Neural crest cell (in vitro differentiated cells): ENCODE measurements at places on chromosomes 16 and 17.

DNA sequence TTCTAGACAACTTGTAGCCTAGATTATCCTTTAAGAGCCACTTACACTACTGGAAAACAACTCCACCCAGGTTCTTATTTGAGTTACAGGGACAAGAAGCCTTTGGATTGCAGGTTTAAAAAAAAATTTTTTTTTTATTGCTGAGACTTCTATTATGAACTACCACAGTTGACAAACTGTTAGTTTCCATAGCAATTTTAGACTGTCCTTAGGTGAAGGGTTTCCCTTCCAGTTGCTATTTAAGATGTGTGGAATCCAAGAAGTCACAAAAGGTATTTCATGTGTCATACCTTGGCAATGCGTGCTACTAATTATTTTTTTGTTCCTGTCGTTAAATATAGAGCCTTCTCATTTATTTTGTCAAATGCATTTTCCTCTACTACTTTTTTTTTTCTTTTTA, 253.2 kb downstream of the PRKCA start:
- no peak for DNase-seq

GRCh38 chr17:29617481-29618271, 5.0 kb downstream of the CORO6 start:
- peak; percentile 44 for DNase-seq

- DNase-seq = no peak
These were observed 11.9 kb upstream of the ASGR1 start for GRCh38 chr17:7191069-7191468.

- no peak for DNase-seq
These were observed 26.8 kb upstream of the GOSR1 start for GRCh38 chr17:30450125-30451027.

- DNase-seq = no peak
These were observed 11.9 kb downstream of the STAC2 start for GRCh38 chr17:39213852-39214251.

- DNase-seq = no peak
These were observed 27.2 kb downstream of the ZNF594 start for GRCh38 chr17:5164436-5164835.

DNA sequence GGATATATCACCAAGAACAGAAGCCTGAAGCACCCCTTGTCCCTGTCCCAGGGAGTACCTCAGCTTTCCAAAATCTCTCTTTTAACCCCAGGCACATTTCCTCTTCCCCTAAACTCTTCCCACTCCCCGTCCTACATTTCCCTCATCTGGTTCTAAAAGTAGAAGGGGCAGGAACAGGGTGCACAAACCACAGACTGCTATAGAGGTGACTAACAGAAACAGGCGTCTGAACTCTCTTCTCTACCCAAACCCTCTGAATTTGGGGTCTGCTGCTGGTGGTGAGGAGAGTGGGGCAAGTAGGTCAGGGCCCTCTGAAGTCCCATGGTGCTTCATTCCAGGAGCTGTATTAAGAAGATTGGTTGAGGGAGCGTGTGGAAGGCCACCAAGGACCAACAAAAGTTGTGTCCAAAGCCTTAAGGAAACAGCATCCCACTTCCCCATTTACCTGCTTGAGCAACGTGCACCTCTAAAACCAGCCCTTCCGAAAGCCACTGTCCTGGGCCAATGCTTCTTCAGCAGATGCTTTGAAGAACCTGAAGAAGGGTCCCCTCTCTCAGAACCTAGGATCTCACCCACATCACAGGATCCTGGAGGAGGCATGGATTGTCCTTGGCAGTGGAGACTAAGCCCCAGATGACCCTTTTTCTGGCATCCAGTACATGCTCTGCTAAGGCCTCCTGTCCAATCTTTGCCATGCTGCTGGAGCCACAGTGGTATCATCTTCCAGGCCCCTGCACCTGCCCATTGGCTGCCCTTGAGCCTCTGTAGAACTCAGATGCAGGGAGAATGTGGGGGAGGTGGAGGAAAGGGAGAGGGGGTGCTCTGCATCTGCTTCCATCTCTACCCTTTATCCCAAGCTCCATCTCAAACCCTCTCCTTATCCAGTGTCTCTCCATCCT, 5.7 kb upstream of the NR1D1 start:
- DNase-seq = no peak

- DNase-seq = no peak
These were observed 84.7 kb downstream of the NLK start for GRCh38 chr17:28127196-28127595.

GRCh38 chr16:61817583-61818278, 218.5 kb downstream of the CDH8 start:
- no peak for DNase-seq

- DNase-seq = no peak
These were observed 4.3 kb downstream of the PGAP6 start for GRCh38 chr16:377419-377951.

GRCh38 chr16:15765880-15766279, 90.9 kb downstream of the MYH11 start:
- peak; percentile 20 for DNase-seq

DNA sequence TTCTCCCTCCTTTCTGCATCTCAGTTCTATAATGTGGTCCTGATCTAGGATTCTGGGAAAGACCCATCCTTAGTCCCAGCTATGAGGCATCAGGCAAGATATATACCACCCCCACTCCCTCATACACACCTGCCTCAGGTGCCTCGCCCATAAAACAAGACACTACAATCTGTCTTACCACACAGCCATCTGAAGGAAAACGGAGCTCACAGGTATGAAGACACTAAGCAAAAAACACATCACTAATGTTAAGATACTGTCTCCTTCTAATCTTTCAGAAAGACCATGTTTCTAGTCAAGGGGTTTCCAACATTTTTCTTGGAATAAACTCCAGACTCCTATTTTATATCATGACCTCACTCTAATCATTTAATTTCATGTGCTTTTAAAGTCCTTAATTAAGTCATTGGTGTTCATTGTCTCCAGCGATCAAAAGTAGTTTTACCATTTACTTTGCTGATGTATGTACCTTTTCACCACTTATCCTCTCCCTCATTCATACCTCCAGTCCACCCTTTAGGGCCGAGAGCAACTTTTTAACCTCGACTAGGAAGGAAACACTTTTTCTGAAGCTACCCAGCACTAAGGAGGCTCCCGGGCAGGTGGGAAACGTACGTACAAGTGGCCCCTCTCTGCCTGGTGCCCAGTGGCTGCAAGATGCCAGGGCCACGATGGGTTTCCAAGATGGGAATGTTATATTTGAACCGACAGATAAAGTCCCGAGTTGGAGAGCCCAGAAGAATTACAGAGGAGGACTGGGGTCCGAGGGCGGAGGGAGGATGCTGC, 979 bp downstream of the MAP3K14 start:
- no peak for DNase-seq

- DNase-seq = no peak
These were observed 57.6 kb downstream of the PRMT7 start for GRCh38 chr16:68368301-68368888.

- no peak for DNase-seq
These were observed 6.8 kb downstream of the CIBAR2 start for GRCh38 chr16:85105475-85105874.

DNA sequence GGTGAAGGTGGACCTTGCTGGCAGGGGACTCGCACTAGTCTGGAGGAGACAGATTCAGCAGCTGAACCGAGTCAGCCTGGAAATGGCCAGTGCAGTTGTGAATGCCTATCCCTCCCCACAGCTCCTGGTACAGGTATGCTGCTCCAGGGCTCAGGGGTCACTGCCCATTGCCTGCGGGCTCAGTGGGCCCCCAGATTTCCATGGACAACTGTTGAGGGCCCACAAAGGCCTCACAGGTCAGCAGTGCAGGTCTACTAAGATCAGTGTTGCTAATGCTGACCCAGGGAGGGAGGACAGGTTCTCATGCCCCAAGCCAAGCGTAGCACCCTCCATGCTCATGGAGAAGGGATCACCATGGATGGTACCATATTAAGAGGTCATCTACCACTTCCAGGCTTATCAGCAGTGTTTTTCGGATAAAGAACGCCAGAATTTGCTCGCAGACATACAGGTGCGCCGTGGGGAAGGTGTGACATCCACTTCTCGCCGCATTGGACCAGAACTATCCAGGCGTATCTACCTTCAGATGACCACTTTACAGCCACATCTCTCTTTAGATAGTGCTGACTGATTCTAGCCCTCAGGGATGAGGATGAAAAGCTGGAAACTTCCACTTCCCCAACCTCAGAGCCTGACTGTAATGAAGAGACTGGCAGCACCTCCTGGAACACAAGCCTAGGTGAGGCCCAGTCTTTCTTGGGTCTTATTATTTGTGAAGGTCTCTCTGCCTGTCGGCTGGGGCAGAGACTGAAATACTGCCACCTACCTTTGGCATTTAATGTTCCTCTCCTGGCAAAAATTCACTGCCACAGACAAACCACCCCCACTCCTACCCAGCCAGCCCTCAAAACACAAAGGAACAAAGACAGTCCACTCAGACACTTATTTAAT, 7.6 kb downstream of the EME1 start:
- DNase-seq = no peak

GRCh38 chr16:58031016-58031800, 5.7 kb downstream of the MMP15 start:
- DNase-seq = no peak

DNA sequence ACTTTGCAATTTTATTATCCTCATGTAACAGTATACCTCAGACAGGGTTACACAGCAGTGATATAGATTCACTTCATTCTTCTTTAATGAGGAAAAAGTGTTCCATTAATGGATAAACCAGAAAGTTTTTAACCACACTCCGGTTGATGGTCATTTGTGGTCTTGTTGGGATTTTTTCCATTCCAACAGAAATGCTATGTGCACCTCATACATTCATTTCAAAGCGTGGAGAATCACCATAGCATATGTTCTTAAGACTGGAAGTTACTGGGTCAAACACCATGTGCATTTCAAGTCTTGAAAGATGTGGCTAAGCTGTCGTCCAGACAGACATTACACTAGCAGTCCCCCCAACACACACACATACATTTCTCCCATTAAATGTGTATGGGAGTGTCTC, 245.8 kb upstream of the CDH5 start:
- DNase-seq = no peak

DNA sequence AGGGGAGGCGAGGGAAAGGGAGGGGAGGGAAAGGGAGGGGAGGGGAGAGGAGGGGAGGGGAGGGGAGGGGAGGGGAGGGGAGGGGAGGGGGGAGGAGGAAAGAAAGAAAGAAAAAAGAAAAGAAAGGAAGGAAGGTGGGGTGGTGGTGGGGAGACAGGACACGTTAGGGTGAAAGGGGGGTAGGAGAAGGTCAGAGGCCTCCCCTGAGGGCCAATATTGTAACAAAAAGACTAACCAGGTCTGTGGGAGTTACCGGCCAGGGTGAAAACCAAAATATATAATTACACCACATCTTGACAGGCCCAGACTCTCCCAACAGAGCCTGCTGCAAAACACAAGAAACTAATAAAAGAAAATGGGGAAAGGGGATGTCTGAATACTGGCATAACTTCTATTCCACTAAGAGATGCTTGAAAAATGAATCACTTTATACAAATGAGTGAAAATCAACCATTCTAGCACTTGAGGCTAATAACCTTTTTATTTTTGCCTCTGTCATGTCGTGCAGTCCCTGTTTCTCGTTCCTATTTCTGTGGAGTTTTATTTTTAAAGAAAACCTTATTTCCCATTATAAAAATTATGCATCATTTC, 10.0 kb downstream of the WDR45B start:
- DNase-seq = no peak

- DNase-seq = no peak
These were observed 836.1 kb upstream of the CDH8 start for GRCh38 chr16:62872339-62872738.

DNA sequence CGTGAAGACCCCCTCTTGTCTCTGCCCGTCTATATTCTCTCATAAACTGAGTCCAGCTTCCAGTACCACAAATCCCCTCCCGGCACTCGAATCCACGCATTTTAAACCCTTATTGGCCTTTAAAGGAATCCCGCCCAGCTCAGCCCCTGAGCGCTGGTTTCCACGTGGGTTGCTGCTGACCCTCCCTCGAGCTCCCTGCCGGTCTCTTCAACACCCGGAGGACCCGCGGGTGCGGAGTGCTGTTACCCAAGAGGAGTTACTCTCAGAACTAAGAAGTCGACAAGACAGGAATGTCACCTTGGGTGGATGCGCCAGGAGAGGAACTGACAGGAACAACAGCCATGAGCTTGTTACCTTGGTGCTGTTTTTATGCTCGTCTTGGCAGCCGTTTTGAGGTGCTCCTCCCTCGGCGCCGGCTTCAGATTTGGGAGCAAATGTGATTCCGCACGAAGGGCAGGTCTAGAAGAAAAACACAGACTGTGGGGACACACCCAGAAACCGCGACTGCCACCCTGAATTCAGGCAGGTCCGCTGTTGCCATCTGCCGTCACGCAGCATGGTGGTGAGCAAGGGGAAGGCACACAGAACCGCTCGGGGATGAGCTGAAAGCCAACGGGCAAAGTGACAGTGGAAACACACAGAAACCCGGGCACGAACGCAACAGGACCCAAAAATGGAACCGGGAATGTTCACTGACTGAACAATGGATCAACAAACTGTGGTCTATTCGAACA, 112.7 kb upstream of the CREBBP start:
- no peak for DNase-seq

GRCh38 chr16:66326991-66327513, 39.4 kb upstream of the CDH5 start:
- DNase-seq = no peak

DNA sequence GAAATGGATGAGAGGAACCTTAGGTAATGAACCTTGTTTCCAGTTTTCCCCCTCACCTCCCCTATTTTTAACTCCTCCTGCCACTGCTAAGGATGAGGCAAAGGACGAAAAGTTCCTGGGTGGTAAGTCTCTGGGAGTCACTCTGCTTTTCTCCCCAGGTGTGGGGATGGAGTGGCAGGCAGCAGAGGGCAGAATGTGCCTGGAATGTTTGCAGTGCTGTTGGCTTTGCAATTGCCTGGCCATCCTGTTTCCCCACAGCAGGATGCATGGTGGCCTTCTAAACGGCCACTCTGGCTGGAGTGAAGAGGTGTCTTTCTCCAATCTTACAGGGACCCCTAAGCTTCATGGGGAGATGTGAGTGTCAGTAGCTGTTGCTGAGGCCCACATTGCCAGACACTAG, 432.5 kb upstream of the ZFHX3 start:
- DNase-seq = no peak

- no peak for DNase-seq
These were observed 94.7 kb upstream of the MPHOSPH6 start for GRCh38 chr16:82264756-82265155.
